ENCODE measurements at places on chromosomes 1 and 21.
A peak's percentile ranks its signal among the peaks of the same experiment; 100 is the strongest.

GRCh38 chr1:87292684-87293493 lies 35.8 kb upstream of the LMO4 start:
- DNase-seq: peak; percentile 12

- DNase-seq: no peak
Observed at GRCh38 chr1:19533626-19534025, 48.3 kb upstream of the CAPZB start.

DNA sequence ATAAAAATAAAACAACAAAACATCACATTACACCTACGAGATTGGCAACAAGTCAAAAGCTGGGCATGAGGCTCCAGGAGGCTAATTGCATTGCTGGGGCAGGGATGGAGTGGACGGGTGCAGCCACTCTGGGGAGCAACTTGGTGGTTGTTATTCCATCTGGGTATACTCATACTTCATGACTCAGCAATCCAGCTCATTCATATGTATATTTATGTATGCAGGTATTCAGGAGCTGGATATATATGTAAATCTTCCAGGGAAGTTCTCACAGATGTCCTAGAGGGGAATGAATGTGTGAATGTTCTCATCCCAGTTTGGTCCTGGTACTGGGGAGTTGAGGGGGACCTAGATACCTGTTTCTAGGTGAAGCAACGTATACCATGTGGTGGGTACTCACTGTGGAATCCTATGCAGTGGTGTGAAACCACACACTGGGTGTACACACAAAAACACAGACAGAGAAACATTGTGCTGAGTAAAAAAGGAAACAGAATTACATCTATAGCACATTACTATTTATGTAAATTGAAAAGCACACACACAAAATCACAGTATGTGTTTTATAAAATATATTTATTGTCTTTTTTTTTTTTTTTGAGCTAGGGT lies 79.7 kb upstream of the RAB4A start:
- DNase-seq: no peak

DNA sequence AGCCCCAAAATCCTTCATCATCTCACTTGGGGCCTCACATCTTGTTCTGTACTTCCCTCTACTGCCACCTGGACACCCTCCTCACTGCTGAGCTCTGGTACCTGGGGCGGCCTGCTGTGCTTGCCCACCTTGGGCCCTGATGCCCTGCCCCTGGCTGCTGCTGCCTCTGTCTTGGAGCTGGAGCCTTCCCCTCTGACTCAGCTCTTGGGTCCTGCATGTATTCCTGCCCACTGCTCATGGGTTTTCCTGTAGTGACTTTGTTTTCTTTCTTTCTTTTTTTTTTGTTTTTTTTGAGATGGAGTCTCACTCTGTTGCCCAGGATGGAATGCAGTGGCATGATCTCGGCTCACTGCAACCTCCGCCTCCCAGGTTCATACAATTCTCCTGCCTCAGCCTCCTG lies 37.5 kb downstream of the TRAPPC10 start:
- DNase-seq: no peak

DNA sequence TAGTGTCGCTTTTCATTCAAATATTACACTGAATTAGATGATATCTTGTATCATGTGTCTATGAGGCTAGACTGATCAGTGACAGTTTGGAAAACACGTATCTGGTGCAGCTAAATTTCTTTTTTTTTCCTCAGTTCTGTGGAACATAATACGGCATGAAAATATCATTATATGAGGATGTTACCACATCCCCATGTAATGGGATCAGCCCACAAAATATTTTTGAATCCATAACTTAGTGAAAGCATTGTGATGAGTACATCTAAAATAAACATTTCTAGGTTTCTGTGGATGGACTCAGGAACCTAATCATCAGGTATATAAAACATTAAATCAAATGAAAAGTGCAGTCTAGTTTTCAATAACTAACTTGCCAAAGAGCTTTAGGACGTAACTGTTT lies 356.3 kb downstream of the USP25 start:
- no peak for DNase-seq

DNA sequence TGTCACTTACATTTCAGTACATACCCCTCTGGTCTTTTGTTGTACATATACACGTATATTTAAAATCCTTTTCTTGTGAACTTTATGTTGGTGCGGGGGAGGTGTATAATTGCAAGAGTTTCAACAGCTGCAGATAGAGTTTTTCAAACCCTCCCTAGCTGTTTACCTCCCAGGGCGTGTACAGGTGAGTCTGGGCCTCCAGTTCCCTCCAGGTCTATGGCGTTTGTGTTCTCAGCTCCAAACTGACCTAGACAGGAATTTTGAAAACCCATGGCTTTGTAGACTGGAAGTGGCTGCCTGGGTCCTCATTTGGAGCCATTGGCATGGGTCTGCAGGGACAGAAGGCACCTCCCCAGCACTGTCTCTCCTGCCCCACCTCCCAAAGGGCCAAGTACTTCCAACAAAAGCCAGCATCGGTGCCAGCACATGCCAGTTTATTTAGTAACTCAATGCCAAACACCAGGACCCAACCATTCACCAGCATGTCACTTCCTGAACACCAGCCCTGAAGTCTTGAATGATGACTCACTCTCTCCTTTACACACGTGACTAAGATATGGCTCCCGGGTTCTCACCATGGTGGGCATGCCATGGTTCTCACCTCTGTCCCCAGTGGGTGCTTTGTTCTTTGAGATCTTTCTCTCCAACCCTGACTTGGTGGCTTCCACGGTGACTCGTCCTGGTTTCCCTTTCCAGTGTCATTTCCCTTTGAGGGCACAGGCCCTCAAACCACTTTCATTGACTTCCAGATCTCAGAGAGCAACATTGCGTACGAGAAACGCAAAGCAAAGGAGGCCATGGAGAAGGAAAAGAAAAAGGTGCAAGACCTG lies 57.3 kb upstream of the EFHD2 start:
- DNase-seq: peak; percentile 55

DNA sequence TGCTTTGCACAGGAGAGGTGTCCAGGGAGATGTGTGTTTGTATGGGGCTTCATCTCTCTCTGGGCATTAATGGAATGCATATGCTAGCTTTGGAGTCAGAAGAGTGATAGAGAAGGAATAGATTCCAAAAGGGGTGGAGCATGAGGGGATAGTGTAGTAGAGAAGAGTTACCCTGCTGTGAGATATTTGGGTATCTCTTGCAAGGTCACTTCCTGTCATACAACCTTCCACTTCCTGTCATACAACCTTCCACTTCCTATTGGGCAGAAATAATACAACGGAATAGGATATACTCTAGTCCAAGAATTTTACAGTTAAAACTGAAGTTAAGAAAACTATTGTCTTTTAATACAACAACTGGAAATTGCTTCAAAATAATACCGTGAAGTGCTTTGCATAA lies 351.8 kb upstream of the FMN2 start:
- no peak for DNase-seq

DNA sequence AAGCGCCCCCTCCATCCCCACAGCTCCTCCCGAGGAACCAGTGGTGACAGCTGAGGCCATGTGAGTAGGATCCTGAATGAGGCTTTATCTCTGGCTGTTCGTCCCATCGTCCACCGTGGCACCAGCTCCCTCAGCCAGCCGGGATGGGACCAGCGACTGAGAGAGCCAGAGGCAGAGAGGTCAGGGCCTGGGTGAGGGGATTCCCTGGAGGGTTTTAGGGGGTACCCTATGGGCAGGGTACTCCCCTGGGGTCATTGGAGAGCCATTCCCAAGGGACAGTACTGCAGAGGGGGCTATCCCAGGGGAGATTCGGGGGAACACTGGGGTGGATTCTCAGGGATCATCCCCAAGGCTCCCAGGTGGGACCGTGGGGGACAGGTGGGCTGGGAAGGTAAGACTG lies 2.4 kb downstream of the TMEM125 start:
- no peak for DNase-seq

DNA sequence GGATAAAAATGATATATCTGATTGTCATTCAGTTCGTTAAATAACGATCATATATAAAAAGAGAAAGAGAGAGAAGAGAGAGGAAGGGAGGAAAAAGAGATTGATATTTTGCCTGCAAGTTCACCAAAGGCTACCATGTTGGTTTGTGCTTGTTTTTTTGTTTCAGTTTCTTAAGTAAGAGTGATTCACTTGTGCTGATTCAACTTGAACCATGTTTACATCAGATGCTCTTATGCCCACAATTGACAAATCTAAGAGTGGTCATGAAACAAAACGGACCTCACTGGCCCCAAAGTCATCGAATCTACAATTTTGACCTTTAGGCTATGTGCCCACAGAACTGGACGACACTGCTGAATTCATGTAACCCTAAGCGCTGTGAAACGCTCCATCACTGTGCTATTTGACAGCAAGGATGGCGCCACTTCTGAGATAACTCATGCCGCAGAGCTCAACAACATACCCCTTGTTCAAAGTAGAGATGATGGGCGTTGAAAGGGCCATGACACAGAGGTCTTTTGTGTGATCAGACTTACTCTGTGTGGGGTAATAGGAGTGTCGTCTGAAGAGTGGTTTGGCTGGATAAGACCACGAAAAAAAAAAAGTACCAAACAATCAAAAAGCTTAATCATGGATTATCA lies 481.4 kb downstream of the SETD4 start:
- DNase-seq: no peak

Data from CD4-positive, alpha-beta T cell (primary cell).